Activated CD4-positive, alpha-beta T cell treated with anti-CD3 and anti-CD28 coated beads for 24 hours (primary cell): ENCODE measurements at places on chromosomes 12 and 14.

DNA sequence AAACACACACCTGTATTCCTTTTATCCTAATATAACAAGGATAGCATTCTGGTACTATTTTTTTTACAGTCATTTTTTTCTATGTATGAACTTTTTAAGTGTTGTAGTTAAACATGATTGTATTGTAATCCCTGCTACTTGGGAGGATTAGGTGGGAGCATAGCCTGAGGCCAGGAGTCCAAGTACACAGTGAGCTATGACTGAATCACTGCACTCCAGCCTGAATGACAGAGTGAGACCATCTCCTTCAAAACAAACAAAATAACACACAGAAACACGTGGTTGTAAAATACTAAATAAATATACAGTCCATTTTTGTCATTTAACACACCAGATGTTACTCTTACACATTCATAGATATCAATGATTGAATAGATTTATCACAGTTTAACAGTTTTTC is 56.9 kb downstream of the MAP4K5 start:
- DNase-seq: no peak

DNA sequence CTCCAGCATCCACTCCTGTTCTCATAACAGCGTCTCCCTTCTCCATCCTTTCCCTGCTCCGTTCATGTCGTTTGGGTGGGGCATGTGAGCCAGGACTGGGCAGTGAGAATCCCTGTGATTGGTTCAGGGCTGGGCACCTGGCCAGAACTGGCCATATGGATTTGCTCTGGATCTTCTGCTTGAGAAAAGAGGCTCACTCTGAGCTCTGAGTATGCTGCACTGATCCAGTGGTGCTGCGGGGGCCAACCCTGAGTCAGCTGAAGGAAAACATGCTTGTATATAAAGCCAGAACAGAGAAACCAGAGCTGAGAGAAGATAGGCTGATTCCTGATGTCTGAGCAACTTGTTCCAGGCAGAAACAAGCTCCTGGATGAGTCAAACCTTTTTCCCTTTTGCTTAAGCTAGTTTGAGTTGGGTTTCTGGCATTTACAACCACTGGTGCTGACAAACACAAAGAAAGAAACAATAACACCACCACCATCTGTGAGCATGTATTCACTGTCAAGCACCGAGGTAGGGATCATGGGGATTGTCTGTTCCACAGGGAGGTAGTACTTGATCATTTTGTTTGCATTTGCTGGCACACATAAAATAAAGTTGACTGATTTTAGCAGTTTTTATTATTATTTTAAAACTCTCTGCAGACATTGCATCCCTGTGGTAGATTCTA is 14.0 kb upstream of the HPD start:
- no peak for DNase-seq

GRCh38 chr14:71086567-71086966 is 179.3 kb downstream of the PCNX1 start:
- no peak for DNase-seq

DNA sequence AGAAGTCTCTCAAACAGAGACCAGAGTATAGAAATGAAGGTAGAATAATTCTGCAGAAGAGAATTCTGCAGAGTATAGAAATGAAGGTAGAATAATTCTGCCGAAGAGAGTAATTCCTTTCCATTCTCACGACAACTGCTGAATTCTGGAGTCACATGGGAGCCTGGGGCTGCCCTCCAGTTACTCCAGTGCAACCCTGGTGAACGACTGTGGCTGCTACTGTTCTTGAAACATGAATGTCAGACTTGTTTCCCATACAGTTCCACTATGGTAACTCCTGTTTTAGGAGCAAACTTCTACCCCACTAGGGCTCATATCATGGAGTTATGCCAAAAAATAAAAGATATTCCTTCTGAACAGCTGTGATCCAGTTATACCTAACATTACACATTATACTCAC is 164.4 kb downstream of the KICS2 start:
- no peak for DNase-seq

DNA sequence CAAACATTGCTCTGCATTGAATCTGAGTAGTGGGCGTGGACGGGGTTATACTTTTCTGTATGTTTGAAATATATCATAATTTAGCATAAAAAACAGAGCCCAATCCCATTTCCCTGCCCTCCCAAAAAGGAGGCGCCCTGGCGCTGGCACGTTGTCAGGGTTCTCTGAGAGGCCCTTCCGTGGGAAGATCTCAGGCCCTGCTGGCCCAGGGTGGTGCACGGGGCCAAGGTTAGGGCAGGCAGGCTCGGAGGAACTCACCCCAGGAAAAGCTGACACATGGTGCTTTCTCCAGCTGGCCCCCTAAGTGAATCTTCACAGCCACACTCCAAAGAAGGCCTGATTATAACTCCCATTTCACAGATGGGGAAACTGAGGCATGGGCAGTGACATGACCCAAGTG is 17.2 kb downstream of the DIO3 start:
- DNase-seq: no peak

DNA sequence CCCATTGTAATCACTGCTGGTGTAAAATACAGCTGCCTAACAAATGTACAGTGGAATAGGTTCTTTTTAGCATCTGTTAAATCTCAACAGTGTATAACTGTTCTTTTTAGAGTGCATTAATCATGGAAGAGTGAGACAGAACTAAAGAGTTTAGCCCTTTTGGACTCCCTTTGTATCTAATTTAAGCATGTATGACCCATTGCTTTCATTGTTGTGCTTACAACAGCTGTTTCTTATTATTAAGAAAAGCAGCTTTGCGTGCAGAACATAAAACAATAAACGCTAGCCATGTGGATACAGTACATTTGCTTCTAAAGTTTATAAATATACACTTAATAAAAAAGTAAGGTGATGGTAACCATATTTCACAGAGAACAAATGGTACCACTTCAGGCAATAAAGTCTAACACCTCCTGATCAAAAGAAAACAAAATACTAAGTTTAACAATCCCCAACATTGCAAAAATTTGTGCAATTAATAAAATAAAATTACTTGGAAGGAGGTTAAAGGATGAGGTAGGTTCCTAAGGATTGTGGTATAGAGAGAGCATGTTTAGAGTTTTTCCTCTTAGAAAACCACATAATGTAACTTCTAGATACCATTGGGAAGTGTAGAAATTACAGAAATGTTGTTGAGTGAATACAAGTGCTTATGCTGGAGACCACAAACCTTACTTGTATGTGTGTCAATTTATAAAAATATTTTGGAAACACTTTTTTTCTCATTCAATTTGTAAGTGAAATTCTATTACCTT is 448.7 kb downstream of the SLC6A15 start:
- no peak for DNase-seq

GRCh38 chr12:117724543-117724942 is 244.2 kb downstream of the KSR2 start:
- DNase-seq: no peak

- no peak for DNase-seq
Observed at GRCh38 chr12:13088496-13088895, 15.0 kb downstream of the GSG1 start.

DNA sequence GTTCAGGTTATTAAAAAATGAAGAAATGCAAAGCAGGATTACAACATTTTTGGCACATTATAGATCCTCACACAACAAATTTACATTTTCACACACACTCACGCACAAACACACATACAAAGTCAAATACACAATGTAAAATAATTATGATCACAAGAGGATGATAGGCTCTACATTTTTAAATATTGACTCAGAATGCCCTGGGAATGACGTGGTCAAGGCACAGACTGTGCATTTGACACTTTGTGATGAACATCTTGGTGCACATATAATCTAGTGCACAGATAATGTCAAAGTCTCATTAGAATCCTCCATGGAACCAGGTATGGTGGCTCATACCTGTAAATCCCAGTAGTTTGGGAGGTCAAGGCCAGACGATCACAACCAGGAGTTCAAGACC is 49.4 kb downstream of the DPF3 start:
- DNase-seq: no peak

GRCh38 chr12:19988459-19988873 is 379.9 kb upstream of the PDE3A start:
- no peak for DNase-seq

DNA sequence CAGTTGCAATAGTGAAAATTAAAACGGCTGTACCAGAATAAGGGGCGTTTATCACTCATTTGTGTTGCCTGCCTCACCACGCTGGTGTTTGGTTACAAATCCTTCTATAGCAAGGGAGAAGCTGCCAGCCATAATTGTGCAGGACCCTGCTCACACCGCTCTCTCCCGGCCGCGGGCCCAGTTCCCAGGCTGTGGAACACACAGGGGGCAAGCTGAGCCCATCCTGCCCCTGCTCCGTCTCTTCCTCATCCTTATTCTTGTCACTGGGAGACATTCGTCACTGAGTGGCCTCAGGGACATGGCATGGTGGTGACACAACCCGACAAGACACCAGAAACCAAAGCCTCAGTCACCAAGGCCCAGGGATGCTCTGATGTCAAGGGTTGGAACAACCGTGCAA is 116.3 kb upstream of the FKBP4 start:
- DNase-seq: no peak

GRCh38 chr14:22872833-22873520 is 1.4 kb downstream of the LRP10 start:
- DNase-seq: no peak

DNA sequence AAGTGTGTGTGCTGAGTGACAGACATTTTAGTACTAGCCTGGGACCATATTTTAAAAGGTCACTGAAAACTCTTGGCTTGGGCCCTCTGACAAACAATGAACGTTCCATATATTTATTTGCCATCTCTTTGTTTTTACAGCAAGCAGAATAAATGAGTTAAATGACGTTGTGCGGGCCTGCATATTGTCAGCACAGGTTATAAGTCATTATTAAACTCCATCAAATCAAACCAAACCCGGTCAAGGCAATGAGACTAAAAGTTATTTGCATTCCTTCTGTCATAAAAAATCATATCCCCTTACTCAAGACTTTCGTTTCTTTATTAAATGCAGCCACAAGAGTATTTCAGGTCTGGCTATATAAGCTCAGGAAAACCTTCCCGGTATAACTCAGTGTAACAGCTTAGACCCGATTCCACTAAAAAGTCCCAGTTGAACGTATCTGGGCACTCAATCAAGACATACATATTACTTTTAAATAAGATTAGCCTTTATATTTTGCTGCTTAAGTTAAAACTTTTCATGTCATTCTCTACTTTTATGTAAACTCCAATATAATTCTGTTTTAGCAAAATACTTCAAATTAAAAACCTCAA is 84.9 kb downstream of the DICER1 start:
- DNase-seq: no peak

- DNase-seq: no peak
Observed at GRCh38 chr12:52906191-52906601, 1.3 kb upstream of the KRT8 start.

GRCh38 chr14:100052819-100053218 is 12.4 kb upstream of the EVL start:
- DNase-seq: no peak
